ENCODE measurements at places on chromosomes 12 and 14. TPM values are rescaled to one million over a fixed set of nuclear protein-coding genes. Genes with fewer than 3 reads are reported as not detected.

DNA sequence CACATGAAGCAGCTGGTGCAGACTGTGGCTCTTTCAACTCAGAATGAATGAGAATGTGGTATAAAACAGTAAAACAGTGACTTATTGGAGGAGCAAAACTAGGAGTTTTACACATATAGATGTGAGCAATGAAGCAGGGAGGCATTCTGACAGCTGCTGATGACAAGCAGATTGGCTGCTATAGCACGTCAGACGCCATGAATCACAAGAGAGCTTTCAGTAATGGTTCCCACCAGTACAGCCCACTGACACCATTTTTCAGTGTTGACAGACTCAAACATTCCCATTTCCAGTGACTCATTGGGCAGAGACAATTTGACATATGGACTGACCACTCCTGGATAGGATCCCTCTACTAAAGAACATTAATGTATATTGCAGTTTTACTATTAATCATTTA, 24.6 kb upstream of the FSCB start:
- no peak for DNase-seq

- DNase-seq, result no peak
Measured at GRCh38 chr12:18681818-18682217, 56.0 kb downstream of the PLCZ1 start.

- peak; percentile 75 for DNase-seq
Measured at GRCh38 chr12:46124848-46125619, 134.7 kb upstream of the SCAF11 start.

DNA sequence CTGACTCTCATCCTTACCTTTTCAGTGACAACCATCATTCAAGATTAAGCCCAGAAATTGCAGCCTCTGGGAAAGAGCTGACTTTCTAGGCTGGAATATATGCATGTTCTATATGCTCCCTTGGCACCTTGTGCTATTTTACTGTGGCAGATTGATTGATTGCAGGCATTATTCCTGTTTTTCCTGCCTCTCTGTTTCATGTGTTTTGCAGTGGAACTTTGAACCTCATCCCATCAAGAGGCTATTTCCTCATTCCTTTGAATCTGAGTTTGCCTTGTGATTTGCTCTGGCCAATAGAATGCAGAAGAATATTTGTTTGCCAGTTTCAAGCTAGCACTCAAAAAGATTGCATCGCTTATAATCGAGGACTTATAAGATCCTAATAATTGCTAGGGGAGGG, 174.8 kb upstream of the DCN start:
- DNase-seq, result peak; percentile 39

GRCh38 chr12:119570771-119571170, 22.8 kb upstream of the TMEM233 start:
- DNase-seq, result no peak

DNA sequence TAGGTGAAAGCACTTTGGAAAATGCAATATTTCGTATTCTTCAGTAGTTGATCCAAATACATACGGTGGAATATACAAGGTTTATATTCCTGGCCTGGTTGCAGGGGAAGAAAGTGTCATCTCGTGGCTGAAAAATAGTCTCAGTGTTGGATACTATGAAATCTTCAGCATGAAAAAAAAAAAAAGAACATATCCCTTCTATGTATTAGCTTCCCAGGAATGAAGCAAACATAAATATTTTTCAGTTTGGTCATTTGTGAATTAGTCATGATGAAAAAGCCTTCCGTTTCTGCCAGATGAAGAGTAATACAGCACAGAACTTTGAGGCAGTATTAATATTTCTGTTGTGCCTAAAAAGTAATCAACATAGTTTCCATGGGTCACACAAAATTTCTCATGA, 36.7 kb downstream of the FLRT2 start:
- DNase-seq, result peak; percentile 72

GRCh38 chr12:60644076-60644475, 1048.2 kb downstream of the SLC16A7 start:
- no peak for DNase-seq

DNA sequence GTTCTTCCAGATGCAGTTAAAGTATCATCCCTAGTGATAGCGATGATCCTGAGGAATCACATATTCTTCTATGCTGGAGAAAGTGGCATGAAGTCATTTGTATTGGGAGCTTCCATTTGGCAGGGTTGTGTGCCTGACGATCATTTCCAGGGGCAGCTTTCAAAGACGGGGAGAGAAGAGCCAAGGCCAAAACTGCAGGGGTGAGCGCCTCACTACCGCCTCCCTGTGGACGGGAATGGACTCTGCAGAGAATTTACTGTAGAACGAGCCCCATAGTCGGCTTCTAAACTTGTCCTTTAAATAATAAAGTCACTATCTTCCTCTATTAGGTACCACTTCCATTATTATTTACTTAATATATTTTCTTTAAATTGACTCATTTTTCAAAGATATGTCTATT, 555.9 kb upstream of the TMEM132C start:
- DNase-seq, result no peak

DNA sequence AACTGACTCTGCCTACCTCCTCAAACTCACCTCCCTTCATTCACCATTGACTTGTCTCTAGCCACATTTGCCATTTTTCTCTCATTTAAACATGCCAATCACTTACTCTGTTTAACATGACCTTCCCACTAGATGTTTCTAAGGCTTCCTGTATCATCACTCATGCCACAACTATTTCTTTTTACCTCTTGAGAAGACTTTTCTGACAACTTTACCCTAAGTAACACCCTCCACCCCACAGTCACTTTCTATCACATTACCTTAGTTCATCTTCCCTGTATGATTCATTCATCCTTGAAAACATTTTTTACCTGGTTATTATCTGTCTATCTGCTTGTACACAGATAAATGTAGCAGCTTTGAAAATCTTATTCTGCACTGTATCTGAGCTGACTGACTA, 19.4 kb downstream of the PLCZ1 start:
- DNase-seq, result no peak

- DNase-seq, result no peak
Measured at GRCh38 chr14:95536671-95537070, 1.8 kb downstream of the GLRX5 start.

- no peak for DNase-seq
Measured at GRCh38 chr12:70180130-70180529, 63.1 kb upstream of the CNOT2 start.

GRCh38 chr14:28719130-28719529, 47.5 kb upstream of the FOXG1 start:
- DNase-seq, result no peak

- DNase-seq, result peak; percentile 3
Measured at GRCh38 chr12:2613326-2614073, 181.3 kb upstream of the FKBP4 start.

- no peak for DNase-seq
Measured at GRCh38 chr12:92989715-92990484, 60.8 kb upstream of the EEA1 start.

GRCh38 chr14:49853572-49854375, 1.2 kb upstream of the NEMF start:
- DNase-seq, result peak; percentile 86

DNA sequence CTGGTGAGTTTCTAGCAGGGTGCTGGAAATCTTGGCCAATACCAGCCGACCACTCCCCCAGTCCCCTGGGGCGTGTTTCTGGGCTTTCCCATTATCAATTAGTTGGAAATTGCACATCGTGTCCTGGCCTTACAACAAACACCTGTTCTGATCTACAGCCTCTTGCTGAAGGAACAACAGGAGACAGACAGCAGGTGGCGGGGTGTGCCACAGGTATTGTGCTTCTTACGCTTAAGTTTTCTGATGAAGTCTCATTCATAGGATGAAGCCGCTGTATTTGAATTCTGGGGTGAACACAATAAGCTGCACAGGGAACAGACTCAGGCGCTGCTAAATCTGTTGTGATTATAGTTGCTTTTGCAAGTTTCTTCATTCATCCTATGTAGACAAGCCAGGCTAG, 703 bp downstream of the HIGD1C start:
- no peak for DNase-seq

DNA sequence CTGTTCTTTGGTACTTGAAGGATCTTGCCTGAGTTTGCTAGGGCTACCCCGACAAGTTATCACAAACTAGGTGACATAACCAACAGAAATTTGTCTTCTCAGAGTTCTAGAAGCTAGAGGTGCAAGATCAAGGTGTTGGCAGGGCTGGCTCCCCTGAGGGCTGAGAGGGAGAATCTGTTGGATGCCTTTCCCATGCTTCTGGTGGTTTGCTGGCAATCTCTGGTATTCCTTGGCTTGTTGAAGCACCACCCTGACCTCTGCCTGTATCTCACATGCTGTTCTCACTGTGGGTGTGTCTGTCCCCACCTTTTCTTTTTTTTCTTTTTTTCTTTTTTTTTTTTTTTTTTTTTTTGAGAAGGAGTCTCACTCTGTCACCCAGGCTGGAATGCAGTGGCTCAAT, 81.2 kb downstream of the VCPKMT start:
- DNase-seq, result no peak

GRCh38 chr12:105850103-105850968, 288.4 kb downstream of the NUAK1 start:
- DNase-seq, result peak; percentile 48

DNA sequence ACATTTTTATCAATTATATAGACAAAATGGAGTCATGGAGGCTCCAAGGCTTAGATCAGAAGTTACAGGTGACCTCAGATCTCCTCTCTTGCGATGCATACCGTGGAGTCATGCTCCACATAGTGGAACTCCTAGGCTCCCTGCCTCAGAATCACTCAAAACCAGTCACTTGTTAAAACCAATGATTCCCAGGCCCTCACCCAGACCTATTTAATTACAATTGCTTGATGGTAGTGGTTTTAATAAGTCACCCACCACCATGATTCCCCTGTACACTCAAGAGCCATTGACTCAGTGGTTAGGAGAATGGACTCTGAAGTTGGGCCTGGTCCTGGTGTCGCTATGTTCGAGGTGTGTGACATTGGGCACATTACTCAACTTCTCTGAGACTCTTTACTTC, 26.9 kb downstream of the IFNG-AS1 start:
- no peak for DNase-seq

GRCh38 chr14:92677955-92678354, 70.5 kb downstream of the LGMN start:
- DNase-seq, result no peak

GRCh38 chr12:117143008-117143532, 43.9 kb upstream of the TESC start:
- DNase-seq, result no peak

- no peak for DNase-seq
Measured at GRCh38 chr14:90521084-90521929, 124.5 kb downstream of the CALM1 start.

DNA sequence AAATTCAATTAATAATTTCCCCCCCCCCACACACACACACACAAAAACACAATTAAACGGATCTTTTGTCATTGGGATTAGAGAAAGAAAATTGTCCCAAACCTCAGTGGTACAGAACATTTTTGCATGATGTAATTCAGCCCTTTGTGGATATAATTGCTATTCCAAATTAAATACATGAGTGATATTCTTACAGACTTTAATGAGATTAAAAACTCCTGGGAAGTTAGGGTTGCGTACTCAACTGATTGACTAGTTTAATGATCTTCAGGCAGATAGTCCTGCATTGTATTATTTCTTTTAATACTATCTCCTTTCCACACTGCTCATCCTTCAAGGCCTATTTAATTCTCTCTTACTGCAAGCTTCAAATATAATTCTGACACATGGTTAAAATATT, 711.8 kb upstream of the LRFN5 start:
- DNase-seq, result no peak

DNA sequence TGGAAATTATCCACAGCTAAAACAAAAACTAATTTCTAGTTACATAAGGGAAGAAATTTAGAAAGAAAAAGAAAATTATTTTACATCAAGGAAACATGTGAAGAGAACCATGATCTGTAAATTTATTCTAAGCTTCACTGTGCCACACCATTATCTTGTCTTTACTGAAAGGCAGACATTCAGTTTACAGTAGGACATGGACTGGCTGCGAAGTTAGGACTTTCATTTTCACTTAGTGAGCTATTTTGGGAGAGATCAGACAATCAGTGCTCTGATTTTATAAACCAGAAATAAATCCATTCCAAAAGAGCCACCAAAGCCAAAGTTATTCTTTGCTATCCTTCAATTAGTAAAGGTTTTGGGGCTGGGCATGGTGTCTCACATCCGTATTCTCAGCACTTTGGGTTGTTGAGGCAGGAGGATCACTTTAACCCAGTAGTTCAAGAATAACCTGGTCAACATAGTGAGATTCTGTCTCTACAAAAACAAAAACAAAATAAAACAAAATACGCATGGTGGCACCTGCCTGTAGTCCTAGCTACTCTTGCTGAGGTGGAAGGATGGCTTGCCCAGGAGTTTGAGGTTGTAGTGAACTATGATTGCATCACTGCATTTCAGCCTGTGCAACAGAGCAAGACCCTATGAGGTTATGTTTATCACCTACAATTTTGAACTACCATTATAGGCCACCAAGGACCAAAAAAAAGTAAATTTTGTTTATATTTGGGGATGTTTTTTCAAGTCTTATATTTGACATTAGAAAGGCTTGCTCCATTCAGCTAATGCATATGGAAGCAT, 1084.8 kb upstream of the ATXN7L3B start:
- DNase-seq, result no peak

DNA sequence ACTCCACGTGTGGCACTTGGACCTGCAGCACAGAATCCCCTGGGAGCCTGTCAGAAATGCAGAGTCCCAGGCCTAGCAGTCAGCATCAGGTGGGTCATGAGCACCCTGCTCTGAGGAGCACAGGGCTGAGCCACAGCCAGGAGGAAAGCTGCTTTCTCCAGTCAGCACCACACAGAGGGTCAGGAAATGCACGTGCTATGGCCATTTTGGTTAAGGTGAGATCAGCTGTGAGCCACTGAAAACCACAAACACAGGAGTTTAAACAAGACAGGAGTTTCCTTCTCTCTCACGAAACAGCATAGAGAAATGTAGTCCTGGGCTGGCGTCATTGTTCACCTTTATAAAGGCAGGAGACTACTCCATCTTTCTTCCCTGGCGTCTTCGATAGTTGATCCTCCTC, 204.5 kb upstream of the SFSWAP start:
- DNase-seq, result no peak

DNA sequence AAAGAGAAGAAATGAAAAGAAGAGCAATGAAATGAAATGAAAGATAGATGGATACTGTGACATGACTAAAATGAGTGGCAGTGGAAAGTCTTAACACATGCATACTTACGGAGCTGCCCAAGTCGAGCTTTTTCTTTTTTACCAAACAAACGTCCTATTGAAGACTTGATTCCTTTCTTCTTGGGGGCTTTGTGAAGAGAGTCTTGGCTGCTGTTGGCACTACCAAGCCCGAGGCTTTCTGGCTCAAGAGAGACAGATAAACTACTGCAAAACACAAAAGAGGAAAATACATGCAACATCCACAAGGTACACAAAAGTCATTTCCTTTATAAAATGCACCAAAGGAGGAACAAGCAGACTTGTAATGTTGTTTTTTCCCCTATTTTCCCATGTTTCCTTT, 261.2 kb downstream of the ACSS3 start:
- no peak for DNase-seq

Gene TMED10
- total RNA-seq, result 313 TPM

Gene TSPAN19
- not detected for total RNA-seq

Gene AGAP2
- 0.24 TPM for total RNA-seq

Gene ENDOU
- total RNA-seq, result not detected

Gene BDKRB2
- total RNA-seq, result 0.39 TPM

Gene LRRC43
- 5.4 TPM for total RNA-seq

Gene COX8C
- not detected for total RNA-seq

Gene RPL10L
- total RNA-seq, result not detected

Gene COQ5
- total RNA-seq, result 19.7 TPM

Gene NAV3
- 37.8 TPM for total RNA-seq

Gene BMAL2
- total RNA-seq, result 33.3 TPM

Gene SDR9C7
- total RNA-seq, result not detected

Gene RHEBL1
- 2.6 TPM for total RNA-seq

Gene DNAAF2
- total RNA-seq, result 6.4 TPM

Data from endothelial cell of umbilical vein (primary cell).